ENCODE measurements at places on chromosomes 6 and 20. TPM values are rescaled to one million over a fixed set of nuclear protein-coding genes. Genes with fewer than 3 reads are reported as not detected.

SLC35D3 gene
- not detected for total RNA-seq

GRCh38 chr6:49252901-49253300, 210.2 kb downstream of the MMUT start:
- DNase-seq: no peak

- DNase-seq: no peak
These were observed 320.2 kb upstream of the JARID2 start for GRCh38 chr6:14925699-14926026.

HCRTR2 gene
- not detected for total RNA-seq

PHACTR1 gene
- total RNA-seq: 29.4 TPM

All from right cardiac atrium (tissue), 5 donors.